ENCODE measurements at places on chromosomes 1 and 21. TPM values are rescaled to one million over a fixed set of nuclear protein-coding genes. Genes with fewer than 3 reads are reported as not detected.

Gene RPE65
- not detected for total RNA-seq

Gene CLDN17
- not detected for total RNA-seq

Gene GUCA2B
- not detected for total RNA-seq

Gene MAPKAPK2
- 37.8 TPM for total RNA-seq

Gene ARHGEF16
- total RNA-seq: 3.4 TPM

Gene WNT3A
- total RNA-seq: not detected

Gene LRRIQ3
- 2.0 TPM for total RNA-seq

Gene PLEKHM2
- 74.5 TPM for total RNA-seq

All from subcutaneous adipose tissue (tissue), 4 donors.